ENCODE measurements at places on chromosomes 7 and 10.

DNA sequence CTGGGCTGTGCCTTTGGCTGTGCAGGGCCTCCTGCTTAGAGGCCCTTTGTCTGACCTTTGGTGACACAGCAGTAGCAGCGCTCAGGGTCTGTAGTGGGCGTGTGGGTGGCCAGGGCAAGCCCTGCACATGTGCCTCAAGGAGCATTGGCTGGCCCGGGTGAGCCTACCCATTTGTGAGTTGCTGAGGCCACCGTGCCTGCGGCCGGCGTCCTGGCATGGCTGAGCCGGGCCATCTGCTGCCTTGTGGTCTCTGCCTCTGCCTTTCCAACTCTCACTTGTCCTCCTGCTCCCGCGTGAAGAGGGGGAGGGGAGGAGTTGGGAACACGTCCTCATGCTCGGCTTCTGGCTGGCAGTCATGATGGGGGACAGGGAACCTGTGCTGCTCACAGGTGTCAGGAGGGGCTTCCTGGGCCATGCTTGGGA lies 9.2 kb upstream of the ORAI2 start:
- no peak for DNase-seq

GRCh38 chr10:7891634-7892033 lies 73.3 kb downstream of the TAF3 start:
- DNase-seq: no peak

GRCh38 chr10:103278537-103278823 lies 1.5 kb downstream of the INA start:
- DNase-seq: no peak

DNA sequence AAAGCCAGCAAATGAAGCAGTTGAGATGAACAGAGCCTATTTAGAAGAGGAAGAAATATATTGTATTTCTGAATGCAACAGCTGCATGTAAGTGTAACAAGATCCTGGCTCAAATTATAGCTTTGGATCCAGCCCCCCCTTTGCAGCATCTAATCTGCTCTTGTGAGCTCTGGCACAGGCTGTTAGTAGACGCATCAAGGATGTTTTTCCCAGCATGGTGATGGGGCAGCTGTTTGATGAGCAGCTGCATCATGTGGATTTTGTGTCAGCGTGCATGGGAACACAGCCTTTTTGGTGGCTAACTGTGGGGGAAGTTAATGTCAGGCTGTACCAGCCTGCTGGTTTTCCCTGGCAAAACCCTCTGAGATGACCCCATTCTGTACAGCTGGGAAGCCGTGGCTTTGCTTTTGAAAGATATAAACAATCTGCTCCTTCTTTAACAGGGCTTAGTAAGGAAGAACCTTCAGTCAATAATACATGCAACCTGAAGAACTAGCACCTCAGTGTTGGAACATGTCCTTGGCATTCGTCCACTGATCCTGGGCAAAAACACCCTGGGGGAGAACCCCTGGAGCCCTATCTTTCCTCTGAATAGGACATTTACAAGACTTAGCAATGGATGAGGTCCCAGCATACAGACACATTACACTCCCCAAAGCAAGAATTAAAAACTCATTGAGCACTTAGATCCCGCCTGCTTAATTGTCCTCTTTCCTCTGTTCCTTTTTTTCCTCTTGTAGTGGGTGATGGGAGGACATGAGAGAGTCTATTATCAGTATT lies 70.6 kb downstream of the NPS start:
- DNase-seq: no peak

GRCh38 chr10:68924593-68924992 lies 23.5 kb downstream of the DDX50 start:
- no peak for DNase-seq

DNA sequence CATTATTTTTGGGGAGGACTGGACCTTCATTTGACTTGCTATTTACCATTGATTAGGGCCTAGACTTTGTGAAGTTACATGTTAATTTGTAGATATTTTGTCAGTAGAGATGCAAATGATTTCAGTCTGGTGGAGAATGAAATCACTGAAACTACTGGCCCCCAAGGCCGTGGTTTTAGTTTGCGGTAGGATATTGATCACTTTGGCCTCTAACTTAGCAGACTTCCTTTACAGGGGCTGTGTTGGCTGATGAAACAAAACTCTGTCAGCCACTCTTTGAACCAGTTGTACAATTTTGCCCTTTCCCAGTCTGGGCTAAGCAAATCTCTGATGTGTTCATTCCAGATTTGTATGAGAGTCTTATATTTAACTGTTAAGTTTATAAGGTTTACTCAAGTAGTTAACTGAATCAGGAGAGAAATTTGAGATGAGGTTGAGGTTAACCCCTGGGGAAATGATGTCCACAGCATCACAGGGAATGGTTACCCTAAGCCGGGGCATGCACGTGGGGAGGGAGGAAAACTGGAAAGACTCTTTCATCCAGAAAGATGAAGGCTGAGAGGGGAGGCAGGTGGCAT lies 105.7 kb upstream of the INSIG1 start:
- DNase-seq: no peak

GRCh38 chr7:43954524-43955228 lies 28.4 kb downstream of the UBE2D4 start:
- no peak for DNase-seq

DNA sequence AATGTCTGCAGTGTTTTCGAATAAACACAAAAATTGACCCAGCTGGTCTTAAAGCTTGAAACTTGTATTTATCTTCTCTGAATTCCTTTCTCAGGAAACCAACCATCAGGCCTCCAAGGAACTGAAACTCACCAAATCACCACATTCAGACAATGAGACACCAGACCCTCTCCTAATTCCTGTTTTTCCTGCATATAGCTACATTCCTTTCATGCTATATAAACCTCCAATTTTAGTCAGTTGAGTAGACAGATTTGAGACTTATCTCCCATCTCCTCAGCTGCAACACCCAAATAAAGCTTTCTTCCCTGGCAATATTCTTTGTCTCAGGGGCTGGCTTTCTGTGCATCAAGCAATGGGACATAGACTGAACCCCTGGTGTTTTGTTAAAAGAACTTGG lies 317.0 kb downstream of the CACNA2D1 start:
- no peak for DNase-seq

DNA sequence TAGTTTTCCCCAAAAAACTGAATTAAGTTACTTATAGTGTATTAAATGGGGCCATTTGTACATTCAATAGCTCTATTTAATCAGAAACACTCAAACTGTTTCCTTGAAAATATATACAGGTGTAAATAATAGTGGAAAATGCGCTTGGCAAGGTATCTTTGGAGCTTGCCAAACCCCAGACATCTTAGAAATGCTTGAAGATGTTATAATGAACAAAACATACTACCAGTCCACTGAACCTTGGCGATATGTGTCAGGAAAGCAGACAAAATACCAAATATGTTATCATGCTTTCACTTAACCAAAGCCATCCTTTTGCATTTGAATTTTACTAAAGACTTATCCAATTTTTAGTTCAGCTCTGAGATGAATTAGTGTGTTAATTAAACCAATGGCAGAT lies 352.7 kb upstream of the SEMA3A start:
- no peak for DNase-seq

DNA sequence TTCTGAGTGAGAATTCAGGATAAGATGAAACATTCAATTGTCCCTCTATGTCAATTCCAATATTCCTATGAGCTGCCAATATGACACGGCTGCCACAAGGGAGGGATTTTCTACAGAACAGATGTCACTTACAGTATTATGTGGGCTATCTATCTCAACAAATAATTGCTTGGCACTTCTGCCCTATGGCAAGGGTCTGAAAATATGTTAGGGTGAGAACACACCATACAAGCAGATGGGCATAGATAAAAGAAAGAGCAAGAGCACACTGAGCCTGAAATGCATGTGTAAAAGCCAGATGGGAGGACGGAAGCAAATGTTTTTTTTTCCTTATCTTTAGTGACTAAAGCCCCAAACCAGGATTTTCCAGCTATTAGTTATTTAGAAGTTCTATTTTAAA lies 70.1 kb upstream of the TFEC start:
- no peak for DNase-seq
